OCI-M1 (cell line): ENCODE measurements at places on chromosomes 3 and 15.

GRCh38 chr15:77986891-77987764, 90.4 kb downstream of the TBC1D2B start:
- no peak for DNase-seq

DNA sequence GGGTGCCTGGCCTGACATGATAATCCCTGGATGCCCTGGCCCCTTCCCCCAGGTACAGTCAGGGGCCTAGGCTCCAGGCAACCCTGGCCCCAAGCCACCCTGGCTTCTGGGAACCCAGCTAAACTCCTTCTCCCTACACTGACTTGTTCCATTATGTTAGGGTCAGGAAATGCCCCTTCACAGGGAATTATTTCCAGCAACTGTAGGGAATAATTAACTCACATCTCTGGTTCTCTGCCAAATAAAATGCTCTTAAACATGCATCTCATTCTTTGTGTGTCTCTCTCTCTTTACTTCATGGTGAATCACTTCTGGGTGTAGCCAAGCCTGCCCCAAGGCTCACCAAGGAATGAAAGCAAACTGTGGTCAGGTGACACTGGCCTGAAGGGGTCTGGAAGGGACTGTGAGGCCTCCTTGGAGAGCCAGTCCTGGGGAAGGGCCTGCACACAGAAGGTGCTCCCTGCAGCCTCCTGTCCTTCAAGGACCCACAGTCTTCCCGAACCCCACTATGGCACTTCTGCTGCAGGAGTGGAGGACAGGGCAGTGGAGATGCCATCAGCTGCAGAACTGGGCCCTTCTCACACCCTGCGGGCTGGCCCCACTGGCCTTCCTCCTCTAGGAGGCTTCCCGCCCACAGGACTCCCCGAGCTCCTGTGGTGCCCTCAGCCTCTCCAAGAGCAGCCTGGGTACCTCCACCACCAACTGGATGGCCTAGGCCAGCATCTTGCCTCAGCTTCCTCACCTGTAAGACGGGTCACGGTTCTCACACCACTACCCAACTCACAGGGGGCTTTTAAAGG, 17.6 kb downstream of the TKT start:
- no peak for DNase-seq

GRCh38 chr3:149703466-149703865, 45.6 kb upstream of the WWTR1 start:
- DNase-seq, result no peak

- DNase-seq, result no peak
These were observed 62.6 kb downstream of the CORO2B start for GRCh38 chr15:68641376-68641775.

DNA sequence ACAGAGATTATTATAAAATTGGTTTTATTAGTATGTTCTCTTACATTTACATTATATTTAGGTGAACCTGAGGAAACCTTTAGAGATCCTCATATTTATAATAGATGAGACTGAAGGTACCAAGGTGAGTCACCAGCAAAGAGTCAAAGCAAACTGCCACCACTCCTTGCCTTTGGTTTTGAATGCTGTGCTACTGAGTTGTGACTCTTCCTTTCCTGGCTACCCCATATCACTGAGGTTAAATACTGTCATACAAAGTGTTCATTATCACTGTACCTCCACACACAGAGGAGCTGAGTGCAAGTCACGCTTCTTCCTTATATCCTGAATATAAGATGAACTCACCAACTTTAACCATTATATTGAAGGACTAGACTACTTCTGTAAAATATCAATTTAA, 168.2 kb downstream of the CBLB start:
- no peak for DNase-seq

DNA sequence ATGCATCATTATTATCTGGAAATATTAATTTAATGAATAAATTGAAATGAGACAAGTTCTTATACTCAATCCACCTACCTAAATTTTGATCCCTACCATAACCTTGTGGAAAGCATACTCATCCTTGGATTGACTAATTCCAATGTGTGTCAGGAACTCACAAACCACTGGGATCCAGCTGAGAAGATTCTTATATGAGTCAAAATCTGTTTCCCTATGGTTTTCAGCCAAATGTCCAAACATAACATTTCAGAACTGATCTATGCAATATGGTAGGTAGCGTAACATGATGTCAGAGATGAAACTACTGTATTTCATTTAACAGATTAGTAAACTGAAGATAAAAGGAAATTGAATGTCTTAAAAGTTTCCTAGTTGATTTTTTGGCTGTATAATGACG, 250.0 kb downstream of the PLOD2 start:
- no peak for DNase-seq

DNA sequence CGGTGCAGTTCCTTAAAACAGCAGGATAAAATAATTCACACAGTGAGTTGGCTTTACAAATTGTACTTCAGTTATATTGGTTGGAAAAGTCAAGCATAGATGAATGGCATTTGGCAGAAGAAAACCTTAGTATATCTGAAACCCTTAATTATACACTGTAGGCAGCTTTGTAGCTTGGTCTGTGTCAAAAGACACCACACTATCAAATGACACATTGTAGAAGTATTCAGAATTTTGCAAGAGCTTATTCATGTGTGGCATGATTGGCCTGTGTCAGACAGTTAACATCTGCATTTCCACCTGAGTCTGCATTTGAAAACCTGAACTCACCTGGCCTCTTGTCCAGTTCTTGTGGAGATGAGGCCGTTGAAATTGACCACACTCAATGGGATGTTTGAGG, 13.8 kb downstream of the TMEM266 start:
- no peak for DNase-seq

- peak; percentile 94 for DNase-seq
These were observed at the start of gene HMCES for GRCh38 chr3:129278439-129278965. Gene HMCES, plus strand, starts transcription at chr3:129278870. Its CDS starts 863 bp downstream, at chr3:129279733.

DNA sequence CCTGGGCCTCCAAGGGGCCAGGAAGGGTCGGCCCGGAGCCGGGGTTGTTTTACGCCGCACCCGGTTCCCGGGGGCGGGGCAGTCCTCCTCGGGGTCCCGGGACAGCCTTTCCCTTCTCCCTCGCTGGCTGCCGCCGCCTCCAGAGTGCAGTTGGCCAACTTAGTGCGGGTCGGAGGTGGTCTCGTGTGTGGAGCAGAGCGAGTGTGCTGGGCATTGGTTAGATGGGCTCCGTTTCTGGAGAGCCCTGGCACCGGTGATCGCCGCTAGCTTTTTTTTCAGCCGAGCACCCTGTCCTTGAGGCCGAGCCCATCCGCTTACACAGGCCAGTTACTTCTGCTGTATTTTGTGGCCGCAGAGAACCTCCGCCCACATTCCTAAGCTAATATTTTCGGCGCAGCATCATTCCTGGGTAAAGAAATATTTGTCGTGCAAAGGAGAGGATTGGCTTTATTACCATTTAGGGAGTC, 585 bp downstream of the KIF23 start:
- peak; percentile 47 for DNase-seq

- DNase-seq, result no peak
These were observed 82.0 kb downstream of the LYSMD4 start for GRCh38 chr15:99651023-99651807.

DNA sequence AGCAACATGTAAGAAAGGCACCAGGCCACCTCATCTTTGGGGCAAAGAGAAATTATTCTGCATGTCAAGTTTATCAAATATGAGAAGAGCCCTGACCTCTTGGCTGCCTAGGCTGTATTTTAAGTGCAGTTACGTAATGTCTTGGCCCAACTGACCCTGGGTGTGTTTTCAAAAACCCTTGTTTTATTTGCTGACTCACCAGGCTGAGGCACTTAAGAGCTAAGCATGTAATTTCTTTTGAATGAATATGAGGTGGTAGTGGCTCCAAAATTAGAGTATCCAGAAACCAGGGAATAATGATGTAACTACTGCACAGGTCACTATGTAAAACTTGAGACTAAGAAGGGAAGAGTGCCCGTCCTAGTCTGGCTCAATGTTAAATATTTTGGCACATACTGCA, 24.3 kb downstream of the PGPEP1L start:
- DNase-seq, result peak; percentile 86

GRCh38 chr3:56812754-56813652, 11.3 kb upstream of the ARHGEF3 start:
- no peak for DNase-seq

- no peak for DNase-seq
These were observed 490.9 kb upstream of the CFAP20DC start for GRCh38 chr3:59540696-59541095.

- DNase-seq, result no peak
These were observed 222.0 kb upstream of the GAP43 start for GRCh38 chr3:115401298-115401697.

DNA sequence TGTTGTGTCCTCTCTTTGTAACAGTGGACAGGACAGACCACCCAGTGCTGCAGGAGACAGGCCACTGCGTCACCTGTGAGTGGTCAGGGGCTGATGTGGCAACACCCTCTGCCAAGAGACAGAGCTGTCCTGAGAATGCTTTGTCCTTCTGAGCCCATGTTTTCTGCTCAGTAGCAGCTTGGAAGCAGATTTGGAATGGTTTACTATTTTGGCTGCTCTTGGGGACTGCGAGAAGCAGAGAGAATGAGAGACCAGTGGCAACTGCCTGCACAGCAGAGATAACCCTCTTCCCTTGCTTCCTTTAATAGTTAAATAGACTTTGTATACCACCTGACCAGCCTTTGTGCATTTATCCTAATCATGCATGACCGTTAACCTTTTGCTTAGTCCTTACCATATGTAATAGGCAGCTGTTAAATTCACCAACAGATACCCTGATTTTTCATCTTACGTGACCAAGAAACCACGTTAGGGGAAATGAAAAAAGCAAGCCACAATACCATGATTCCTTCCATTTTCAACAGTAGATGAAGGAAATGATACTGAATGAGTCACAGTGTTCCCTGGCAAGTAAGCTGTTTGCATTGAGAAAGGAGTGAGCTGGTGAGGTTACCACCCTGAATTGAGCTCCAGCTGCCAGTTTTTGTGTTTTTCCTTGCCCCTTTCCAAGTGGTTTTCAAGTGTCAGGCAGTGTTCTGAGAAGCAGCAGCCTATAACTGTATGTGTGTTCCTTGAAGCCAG, 35.5 kb downstream of the B3GALNT1 start:
- DNase-seq, result peak; percentile 89

GRCh38 chr15:64143276-64143675, 8.3 kb upstream of the SNX22 start:
- DNase-seq, result no peak

DNA sequence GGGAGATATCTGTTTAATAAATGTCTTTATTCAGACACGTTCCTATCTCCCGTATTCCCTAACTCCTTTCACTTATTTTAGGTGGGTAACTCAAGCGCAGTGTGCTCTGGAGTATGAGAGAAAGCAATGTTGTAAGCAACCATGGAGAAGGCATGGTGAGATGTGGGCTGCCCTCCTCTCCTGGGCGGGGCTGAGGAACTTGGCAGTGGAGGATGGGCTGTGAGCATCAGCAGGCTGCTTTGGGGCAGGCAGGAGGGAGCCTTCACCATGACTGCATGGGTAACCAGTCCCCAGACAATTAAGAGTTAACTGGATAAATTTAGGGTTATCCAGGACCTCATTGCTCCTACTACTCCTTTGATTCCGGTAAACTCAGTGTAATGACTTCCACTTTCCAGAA, 126.1 kb downstream of the RORA start:
- DNase-seq, result no peak

DNA sequence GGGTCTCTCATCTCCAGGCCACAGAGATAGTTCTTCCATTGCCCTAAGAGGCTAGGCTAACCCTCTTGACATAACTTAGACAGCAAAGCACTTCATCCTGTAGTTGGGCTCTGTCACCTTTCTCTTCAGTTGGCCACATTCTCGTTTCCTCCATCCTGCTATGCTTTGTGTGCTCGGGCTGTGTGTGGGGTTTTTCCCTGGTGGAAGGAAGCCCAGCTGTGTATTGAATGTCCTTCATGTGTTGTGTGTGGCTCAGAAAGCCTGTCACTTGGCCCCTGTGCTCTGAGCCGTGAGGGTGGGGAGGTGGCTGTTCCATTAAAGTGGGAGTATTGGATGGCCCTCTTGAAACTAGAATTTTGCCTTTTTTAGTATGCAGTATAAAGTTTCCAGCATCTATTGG, 8.8 kb upstream of the EXOG start:
- DNase-seq, result no peak

GRCh38 chr15:66251790-66252684, 1.5 kb downstream of the MEGF11 start:
- peak; percentile 63 for DNase-seq

GRCh38 chr3:131147534-131147933, 120.9 kb downstream of the NEK11 start:
- no peak for DNase-seq

- DNase-seq, result no peak
These were observed 27.2 kb downstream of the SNX1 start for GRCh38 chr15:64122936-64123351.

GRCh38 chr3:170033489-170033888, 4.3 kb upstream of the GPR160 start:
- no peak for DNase-seq

DNA sequence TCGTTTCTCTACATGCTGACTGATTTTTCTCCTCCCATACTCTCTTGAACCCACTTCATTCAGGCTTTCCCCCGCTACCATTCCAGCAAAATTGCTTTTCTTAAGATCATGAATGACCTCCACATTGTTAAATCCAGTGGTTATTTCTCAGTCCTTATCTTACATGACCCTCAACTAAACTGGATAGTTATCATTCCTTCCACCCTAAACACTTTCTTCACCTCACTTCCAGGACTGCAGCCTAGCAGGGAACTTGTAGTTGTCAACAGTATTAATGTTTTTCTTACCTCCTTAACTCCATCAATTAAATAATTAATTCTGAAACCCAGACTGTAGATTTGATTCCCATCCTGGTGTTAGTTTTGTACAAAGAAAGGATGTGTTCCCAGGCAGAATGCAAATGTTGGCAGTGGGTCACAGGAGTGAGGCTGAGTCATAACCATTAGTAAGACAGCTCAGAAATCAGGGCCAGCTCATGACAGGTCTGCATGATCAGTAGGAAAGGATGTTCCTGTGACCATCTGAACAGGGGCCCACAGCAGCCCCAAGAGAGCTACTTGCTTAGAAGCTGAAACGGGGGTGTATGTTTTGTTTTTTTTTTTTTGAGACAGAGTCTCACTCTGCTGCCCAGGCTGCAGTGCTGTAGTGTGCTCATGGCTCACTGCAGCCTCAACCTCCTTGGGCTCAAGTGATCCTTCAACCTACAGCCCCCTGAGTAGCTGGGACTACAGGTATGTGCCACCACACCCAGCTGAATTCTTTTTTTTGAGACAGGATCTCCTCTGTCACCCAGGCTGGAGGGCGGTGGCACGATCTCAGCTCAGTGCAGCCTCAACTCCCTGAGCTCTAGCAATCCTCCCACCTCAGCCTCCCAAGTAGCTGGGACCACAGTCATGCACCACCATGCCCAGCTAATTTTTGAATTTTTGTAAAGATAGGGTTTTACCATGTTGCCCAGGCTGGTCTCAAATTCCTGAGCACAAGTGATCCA, 9.1 kb downstream of the BCL2L10 start:
- no peak for DNase-seq
